ENCODE measurements at places on chromosomes 2 and 18. TPM values are rescaled to one million over a fixed set of nuclear protein-coding genes. Genes with fewer than 3 reads are reported as not detected.
A peak's percentile ranks its signal among the peaks of the same experiment; 100 is the strongest.

- H3K36me3 ChIP-seq: no peaks in the 10 kb centered on the region
- peaks cover 3% of the 10 kb centered on the region for H3K27me3 ChIP-seq
- no peak for DNase-seq
- H3K4me1 ChIP-seq: no peaks in the 10 kb centered on the region
Observed at GRCh38 chr2:235643680-235644511, 150.1 kb downstream of the AGAP1 start.

GRCh38 chr2:28477087-28477486 is 18.8 kb upstream of the PLB1 start:
- no peaks in the 10 kb centered on the region for H3K4me1 ChIP-seq
- no peak overlapping the region for H3K4me3 ChIP-seq
- peaks cover 4% of the 10 kb centered on the region for H3K27me3 ChIP-seq

- no peak for DNase-seq
- H3K27ac ChIP-seq: peak overlapping the region; percentile 99
- no peaks in the 10 kb centered on the region for H3K36me3 ChIP-seq
Observed at GRCh38 chr2:126659562-126660467, 3.9 kb downstream of the GYPC start.

DNA sequence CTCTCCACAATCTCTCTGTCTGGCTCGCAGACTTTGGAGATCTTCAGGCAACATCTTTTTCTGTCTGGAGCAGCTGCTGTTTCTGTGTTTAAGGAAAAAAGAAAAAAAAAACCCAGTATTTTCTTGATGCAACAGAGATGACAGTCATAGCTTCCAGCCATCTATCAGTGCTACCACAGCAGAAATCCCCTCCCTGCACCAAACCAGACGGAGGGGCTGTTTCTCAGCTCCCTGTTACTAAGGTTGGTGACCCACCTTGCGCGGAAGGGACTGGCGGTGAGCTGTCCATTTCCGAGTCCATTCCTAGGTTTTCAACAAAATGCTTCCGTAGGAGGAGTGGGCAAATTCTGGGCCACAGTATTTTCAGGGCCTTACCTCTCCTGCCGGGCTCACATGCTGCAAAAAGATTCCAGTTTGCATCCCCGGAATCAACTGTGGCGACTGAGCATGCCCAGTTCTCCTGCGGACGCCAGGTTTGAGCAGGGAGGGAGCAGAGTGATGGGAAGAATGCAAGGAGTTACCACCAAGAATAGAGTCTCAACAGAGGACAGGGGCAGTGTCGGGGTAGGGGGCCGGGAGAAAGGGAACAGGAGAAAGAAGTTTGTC is 1.2 kb downstream of the SLC4A10 start:
- peaks cover 4% of the 10 kb centered on the region for H3K27me3 ChIP-seq
- no peak for DNase-seq
- no peak overlapping the region for H3K27ac ChIP-seq
- H3K36me3 ChIP-seq: no peaks in the 10 kb centered on the region
- H3K4me3 ChIP-seq: no peak overlapping the region

- H3K27ac ChIP-seq: no peak overlapping the region
- peaks cover 2% of the 10 kb centered on the region for H3K27me3 ChIP-seq
- no peaks in the 10 kb centered on the region for H3K36me3 ChIP-seq
- H3K4me3 ChIP-seq: no peak overlapping the region
Observed at GRCh38 chr2:170651624-170652325, 63.4 kb upstream of the SP5 start.

DNA sequence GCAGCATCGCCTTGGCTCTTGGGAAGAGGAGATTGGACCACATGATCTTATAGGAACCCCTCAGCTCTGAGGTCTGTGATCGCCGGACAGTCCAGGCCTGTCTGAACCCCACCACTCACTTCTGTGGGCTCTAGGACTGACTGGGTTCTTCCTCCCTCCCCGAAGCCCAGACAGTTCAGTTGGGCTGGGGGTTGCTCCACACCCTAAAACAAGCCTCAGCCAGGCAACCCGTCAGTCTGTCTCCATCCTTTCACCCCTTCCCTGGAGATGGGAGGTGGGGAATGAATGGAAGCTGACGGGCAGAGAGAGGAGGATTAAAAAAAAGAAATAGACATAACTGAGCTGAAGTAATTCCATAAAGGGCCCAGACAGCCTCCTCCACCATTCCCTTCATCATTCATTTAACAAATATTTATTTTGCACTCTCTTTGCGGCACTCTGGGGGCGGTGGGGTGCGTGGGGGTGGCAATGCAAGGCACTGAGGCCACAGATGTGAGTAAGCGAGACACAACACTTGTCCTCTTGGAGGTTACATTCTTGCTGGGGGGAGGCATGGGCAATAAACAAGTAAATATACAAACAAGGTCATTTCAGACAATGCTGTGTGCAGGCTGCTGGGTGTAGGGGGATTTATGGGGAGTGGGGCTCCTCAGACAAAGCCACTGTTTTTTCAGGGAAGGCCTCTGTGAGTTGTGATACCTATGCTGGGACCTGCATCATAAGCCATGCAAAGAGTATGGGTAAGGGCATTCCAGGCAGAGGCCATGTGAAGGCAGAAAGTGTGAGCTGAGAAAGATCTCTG is 12.9 kb downstream of the WNT10A start:
- H3K27me3 ChIP-seq: peaks cover 62% of the 10 kb centered on the region
- peak overlapping the region; percentile 77 for H3K4me3 ChIP-seq
- peaks cover 51% of the 10 kb centered on the region for H3K4me1 ChIP-seq
- H3K36me3 ChIP-seq: no peaks in the 10 kb centered on the region

Gene ASB1
- 48.1 TPM for polyA plus RNA-seq

Gene ADAM17
- polyA plus RNA-seq: 14.9 TPM

Gene KCMF1
- polyA plus RNA-seq: 29.2 TPM

Measured in immature natural killer cell (primary cell).